ENCODE measurements at places on chromosomes 3 and 15. TPM values are rescaled to one million over a fixed set of nuclear protein-coding genes. Genes with fewer than 3 reads are reported as not detected.

- DNase-seq: peak; percentile 68
Measured at GRCh38 chr3:194686816-194687637, 1.3 kb downstream of the FAM43A start.

The SYNPR gene
- total RNA-seq: not detected

The STXBP5L gene
- total RNA-seq: 0.16 TPM

The CPLX3 gene
- not detected for total RNA-seq

- no peak for DNase-seq
Measured at GRCh38 chr15:39735120-39735717, 47.4 kb downstream of the FSIP1 start.

GRCh38 chr3:78907367-78907766 lies 860.4 kb downstream of the ROBO1 start:
- no peak for DNase-seq

GRCh38 chr3:69439643-69440270 lies 53.9 kb upstream of the FRMD4B start:
- peak; percentile 60 for DNase-seq

DNA sequence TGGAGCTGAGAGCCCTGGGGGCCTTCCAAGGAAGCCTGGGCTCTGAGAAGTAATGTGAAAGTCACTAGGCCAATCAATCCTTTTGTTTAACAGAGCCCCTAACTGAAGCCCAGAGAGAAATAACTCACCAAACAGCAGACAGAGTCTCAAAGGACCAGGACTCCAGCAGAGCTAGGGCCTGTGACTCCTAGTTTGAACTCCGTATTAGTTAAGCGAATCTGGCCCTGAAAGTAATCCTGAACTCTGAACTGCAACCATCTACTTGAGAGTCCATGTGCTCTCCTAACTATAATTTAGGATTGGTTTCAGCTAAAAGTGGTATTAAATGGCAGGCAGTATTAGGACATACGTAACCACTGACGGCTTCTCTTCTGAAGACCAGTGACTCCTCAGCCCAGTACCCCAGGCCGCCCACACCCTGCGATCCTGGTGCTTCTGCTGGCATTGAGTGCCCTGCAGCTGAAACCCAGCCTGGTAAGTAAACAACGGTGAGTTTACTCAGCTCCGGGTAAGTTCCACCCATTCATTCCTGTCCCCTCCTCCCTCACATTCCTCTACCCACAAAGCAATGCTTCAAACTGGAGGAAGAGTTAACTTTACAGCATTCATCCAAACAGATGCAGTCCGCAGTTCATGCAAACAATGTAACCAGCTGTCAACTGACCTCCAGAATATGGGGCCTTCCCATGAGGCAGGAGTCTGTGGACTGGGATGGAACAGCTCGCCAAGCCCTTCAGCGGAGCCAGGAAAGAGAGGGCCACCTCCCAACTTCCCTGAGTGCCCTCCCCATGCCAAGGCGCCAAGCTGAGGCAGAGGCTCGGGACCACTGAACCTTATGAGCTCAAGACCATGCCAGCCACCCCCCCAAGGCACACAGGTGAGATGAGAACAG lies 7.3 kb downstream of the MYO5C start:
- DNase-seq: no peak

The PP2D1 gene
- total RNA-seq: not detected

DNA sequence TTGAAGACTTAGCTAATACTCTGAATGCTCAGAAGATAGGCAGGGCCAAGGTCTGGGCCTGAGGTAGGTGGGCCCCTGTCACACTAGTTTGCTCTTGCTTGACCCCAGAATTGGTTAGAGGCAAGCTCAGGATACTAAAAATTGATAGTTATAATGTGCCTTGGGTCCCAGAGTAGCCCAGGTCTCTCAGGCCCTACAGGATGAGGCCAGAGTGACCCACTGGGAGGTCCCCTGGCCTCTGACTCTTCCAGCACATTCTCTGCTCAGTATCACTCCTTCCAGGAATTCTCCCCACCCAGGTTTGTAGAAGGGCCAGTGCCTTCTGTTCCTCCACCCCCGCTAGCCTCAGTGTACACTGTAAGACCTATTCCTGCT lies 667 bp upstream of the KLHDC8B start:
- DNase-seq: no peak

GRCh38 chr15:64522226-64522823 lies 61.9 kb downstream of the ZNF609 start:
- peak; percentile 58 for DNase-seq

GRCh38 chr3:72113564-72113963 lies 328.6 kb upstream of the PROK2 start:
- DNase-seq: no peak

DNA sequence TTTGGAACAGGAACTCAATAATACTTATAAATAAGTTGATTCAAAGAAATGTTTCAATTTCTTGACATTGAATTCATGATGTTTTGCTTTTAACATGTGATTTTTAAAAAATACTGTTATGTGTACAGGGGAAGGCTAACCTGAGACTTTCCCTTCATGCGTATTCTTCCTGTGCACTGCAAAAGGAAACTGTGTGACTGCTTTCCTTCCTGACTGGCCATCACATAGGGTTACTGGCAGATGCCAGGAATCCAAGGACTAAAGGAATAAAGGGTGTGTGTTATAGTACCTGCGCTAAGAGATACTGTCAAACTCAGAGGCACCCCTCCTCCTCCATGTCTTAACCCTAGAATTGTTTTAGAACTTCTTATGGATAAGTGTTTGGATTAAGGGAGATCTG lies 236.0 kb downstream of the UBE2E2 start:
- DNase-seq: no peak

GRCh38 chr3:64909011-64909410 lies 221.2 kb upstream of the ADAMTS9 start:
- DNase-seq: no peak

DNA sequence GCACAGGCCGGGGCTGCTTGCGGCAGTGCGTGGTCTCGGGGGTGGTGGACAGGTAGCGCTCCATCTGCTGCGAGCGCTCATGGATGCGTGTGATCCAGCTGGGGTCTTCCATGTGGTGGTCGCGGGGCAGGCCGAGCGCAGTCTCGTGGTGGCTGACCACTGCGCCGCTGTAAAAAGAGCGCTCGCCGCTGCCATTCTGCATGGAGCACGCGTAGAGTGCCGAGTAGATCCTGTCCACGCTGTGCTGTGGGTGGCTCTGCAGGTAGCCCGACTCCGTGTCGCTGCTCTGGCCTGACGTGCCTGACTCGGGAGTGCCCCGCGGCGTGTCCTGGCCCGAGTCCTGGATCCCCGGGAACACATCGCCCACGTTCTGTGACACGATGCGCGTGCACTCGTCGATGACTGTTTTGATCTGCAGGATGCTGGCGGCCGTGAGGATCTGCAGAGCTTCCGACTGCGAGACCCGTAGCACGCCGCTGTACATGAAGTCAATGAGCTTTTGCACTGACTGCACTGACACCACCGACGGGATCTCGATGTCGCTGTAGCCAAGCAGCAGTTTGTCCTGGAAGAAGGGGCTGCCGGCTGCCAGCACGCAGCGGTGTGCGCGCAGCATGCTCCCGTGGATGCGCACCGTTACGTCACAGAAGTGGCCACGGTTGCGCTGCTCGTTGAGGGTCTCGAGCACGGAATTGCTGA lies 57.4 kb downstream of the TIGIT start:
- DNase-seq: no peak

- peak; percentile 22 for DNase-seq
Measured at GRCh38 chr3:29478611-29479010, 197.7 kb downstream of the RBMS3 start.

DNA sequence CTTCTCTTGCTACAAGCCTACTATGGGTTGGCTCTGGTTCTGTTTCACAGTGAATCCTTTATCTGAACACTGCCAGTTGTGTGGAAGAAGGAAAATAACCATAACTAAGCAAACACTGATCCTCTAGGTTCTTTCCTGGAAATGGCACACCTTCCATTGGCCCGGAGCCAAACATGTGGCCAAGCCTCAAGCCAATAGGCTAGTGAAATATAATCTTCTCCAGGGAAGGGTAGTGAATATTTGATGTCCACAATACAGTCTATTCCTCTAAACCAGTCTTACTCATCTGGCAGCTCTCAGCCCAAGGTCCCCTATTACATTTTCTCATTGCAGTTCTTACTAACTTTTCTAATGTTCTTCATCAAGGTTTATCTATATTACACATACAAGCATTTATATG lies 921.3 kb downstream of the TUSC7 start:
- peak; percentile 34 for DNase-seq

The MUC13 gene
- not detected for total RNA-seq

DNA sequence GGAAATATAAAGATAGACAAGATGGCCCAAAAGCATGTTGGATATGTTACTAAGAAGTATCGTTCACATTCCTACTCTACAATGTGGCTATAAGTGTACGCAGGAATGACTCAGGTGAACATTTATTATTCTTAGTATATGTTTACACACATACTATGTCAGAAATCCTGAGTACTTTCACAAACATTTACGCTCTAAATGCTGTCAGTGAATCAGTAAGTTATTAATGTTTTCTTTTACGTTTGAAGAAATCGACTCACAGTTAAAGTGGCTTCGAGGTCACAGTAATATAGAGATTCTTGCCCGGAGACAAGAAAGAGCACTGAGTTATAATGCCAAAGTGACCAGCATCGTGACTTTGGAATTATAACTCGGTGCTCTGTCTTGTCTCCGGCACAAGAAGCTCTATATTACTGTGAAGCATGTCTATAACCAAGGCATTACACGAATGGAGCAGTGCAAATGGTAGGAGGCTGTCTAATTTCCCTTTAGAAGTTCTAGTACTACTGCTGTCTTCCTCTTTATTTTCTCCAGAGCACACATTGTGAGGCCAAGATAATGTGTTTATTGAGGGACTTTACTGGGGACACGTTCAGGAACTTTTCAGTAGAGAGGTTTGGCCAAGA lies 61.8 kb upstream of the P3H2 start:
- DNase-seq: peak; percentile 14

The POTEB gene
- not detected for total RNA-seq

- DNase-seq: no peak
Measured at GRCh38 chr3:190902292-190902691, 39.8 kb upstream of the GMNC start.
